ENCODE measurements at places on chromosomes 16 and 17.

DNA sequence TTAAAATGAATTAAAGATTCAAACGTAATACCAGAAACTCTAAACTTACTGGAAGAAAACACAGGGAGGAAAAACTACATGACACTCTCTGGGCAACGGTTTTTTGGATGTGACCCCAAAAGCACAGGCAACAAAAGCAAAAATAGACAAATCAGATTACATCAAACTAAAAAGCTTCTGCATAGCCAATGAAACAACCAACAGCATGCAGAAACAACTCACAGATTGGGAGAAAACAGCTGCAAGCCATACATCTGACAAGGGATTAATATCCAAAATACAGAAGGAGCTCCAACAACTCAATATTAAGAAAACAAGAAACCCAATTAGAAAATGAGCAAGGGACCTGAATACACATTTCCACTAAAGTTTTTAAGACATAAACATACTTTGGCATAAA lies 69.2 kb upstream of the ALOX12 start:
- no peak for DNase-seq

GRCh38 chr17:78789663-78790181 lies 7.6 kb upstream of the CYTH1 start:
- DNase-seq: peak; percentile 58

DNA sequence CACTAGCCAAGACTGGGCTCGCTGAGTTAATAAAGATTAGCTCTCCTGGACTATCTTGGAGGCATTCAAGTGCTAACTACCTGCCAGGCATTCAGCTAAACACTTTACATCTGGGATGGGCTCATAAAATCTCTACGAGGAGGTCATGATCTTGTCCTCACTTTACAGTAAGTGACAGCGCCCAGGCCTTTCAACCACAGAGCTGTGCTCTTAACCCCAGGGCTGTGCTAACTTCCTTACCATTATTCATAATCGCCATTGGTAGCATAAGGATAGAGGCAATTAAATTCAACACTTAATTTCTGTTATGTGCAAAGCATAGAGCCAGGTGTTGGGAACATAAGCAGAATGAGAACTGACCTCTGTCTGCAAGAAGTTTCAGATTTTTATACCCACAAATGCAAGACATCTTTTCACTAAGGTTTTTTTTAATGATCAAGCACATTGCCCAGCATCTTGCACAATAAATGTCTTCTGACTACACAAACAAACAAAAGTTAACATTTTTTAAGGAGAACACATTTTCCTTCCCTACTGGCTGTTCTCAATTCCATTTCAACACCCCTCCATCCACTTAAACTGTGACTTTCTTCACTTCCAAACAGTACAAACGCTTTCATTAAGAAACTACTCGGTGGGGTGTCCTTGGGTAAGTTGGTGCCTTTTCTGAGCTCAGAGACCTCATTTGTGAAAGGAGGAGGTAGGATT lies 172.3 kb downstream of the C16orf78 start:
- DNase-seq: no peak

- DNase-seq: no peak
Observed at GRCh38 chr16:66931665-66932064, 2.5 kb downstream of the CIAO2B start.

GRCh38 chr17:74610108-74610507 lies 13.4 kb downstream of the CD300E start:
- no peak for DNase-seq

DNA sequence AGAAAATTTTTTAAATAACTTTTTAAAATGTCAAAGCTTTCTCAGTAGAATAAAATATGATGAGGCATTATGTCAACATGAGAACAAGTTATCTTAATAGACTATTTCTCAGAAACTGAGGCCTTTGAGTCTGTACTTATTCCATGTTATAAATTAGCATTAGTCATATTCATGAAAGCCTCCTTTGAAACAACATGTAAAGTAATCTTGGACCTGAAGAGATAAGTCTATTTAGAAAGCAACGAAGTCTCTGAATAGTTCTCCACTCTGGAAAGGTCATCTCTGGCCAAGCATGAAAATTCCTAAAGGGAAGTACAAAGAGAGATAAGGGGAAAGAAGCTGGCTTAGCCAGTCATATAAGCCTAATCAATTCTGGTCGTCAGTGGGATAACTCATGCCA lies 150.8 kb downstream of the CYB561 start:
- no peak for DNase-seq

Data from CD4-positive, alpha-beta T cell treated with Interleukin-21 for 1 hour (primary cell).